ENCODE measurements at places on chromosomes 11 and 22. TPM values are rescaled to one million over a fixed set of nuclear protein-coding genes. Genes with fewer than 3 reads are reported as not detected.

GAB2 gene
- total RNA-seq: 65.4 TPM

NR1H3 gene
- 11.6 TPM for total RNA-seq

C11orf65 gene
- not detected for total RNA-seq

C2CD2L gene
- total RNA-seq: 10.0 TPM

WBP2NL gene
- not detected for total RNA-seq

- H3K4me3 ChIP-seq: no peak overlapping the region
- H3K36me3 ChIP-seq: no peaks in the 10 kb centered on the region
- H3K27ac ChIP-seq: no peak overlapping the region
- H3K4me1 ChIP-seq: peaks cover 6% of the 10 kb centered on the region
- H3K27me3 ChIP-seq: no peaks in the 10 kb centered on the region
These were observed 978 bp downstream of the LUZP2 start for GRCh38 chr11:24497831-24498230.

GRCh38 chr22:29342577-29343312 is 27.2 kb upstream of the RASL10A start:
- H3K27me3 ChIP-seq: no peaks in the 10 kb centered on the region
- DNase-seq: no peak
- no peak overlapping the region for H3K4me3 ChIP-seq
- peaks cover 42% of the 10 kb centered on the region for H3K4me1 ChIP-seq
- H3K27ac ChIP-seq: no peak overlapping the region

- no peak overlapping the region for H3K4me3 ChIP-seq
- H3K4me1 ChIP-seq: no peaks in the 10 kb centered on the region
- no peak for DNase-seq
- peaks cover 12% of the 10 kb centered on the region for H3K36me3 ChIP-seq
- H3K27me3 ChIP-seq: no peaks in the 10 kb centered on the region
These were observed 24.7 kb downstream of the TBCEL start for GRCh38 chr11:121048464-121049233.

DNA sequence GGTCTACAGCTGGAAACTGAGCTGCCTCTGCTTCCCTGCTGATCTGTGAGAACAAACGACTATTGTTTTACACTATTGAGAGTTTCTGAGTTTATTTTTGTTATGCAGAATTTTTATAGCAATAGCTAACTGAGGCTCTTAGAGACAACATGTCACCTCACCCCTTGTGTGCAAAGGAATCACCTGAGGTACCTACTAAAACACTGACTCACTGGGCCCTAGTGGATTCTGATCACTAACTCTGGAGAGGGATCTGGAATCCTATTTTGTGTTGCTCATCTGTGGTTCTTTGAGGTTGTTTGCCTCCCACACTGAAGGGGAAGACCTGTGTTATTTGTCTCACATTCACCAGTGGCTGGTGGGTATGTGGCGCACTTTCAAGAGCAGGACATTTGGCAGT is 13.4 kb upstream of the B3GAT1 start:
- H3K27ac ChIP-seq: no peak overlapping the region
- H3K36me3 ChIP-seq: no peaks in the 10 kb centered on the region
- no peak overlapping the region for H3K4me3 ChIP-seq

DNA sequence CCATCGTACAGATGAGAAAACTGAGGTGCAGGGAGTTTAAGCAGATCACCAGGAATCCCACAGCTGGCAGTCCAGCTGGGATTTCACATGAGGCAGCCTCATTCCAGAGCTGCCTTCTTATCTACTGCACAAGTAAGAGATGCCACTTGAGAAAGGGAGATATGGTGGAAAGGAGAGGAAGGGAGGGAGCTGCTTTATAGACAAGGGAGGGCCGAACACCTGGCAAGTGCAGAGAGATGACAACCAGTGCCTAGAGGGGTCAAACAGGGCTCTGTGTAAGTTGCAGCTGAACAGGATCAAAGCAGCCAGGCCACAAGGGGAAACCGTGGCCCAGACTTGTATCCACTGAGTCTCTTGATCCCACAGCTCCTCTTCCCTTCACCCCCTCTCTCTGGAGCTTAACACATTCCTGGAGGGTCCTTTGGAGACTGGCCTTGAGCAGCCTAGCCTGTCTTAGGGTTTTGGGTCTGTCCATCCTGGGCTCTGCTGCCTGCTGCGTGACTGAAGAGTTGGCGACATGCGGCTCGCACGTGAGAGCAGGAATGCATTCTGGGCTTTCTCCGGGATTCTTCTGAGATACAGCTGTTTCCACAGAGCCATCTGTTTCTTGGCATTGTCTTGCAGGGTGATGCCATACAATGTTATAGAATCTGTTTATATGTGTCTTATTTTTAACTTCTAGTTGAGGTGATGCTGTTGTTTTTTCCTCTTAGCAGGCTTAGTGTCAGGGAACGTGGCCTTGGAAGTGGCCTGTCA is 268.5 kb upstream of the SYN3 start:
- no peaks in the 10 kb centered on the region for H3K4me1 ChIP-seq
- no peaks in the 10 kb centered on the region for H3K27me3 ChIP-seq
- no peak for DNase-seq
- no peak overlapping the region for H3K27ac ChIP-seq

GRCh38 chr11:34468209-34468841 is 29.6 kb downstream of the CAT start:
- H3K4me1 ChIP-seq: no peaks in the 10 kb centered on the region
- H3K27me3 ChIP-seq: no peaks in the 10 kb centered on the region
- H3K27ac ChIP-seq: no peak overlapping the region
- no peak overlapping the region for H3K4me3 ChIP-seq
- H3K36me3 ChIP-seq: peaks cover 40% of the 10 kb centered on the region
- DNase-seq: no peak

GRCh38 chr11:17581036-17581731 is 34.1 kb downstream of the OTOG start:
- H3K27me3 ChIP-seq: no peaks in the 10 kb centered on the region
- no peak for DNase-seq
- H3K4me1 ChIP-seq: no peaks in the 10 kb centered on the region
- no peaks in the 10 kb centered on the region for H3K36me3 ChIP-seq
- no peak overlapping the region for H3K27ac ChIP-seq

GRCh38 chr22:29244785-29245625 is 22.8 kb downstream of the RHBDD3 start:
- no peak overlapping the region for H3K4me3 ChIP-seq
- no peak for DNase-seq
- no peaks in the 10 kb centered on the region for H3K36me3 ChIP-seq
- H3K4me1 ChIP-seq: no peaks in the 10 kb centered on the region
- H3K27ac ChIP-seq: no peak overlapping the region

Data from thoracic aorta (tissue), 2 donors.